ENCODE measurements at places on chromosomes 7 and 10.

GRCh38 chr7:155188357-155188756, 109.3 kb upstream of the INSIG1 start:
- no peak for DNase-seq

DNA sequence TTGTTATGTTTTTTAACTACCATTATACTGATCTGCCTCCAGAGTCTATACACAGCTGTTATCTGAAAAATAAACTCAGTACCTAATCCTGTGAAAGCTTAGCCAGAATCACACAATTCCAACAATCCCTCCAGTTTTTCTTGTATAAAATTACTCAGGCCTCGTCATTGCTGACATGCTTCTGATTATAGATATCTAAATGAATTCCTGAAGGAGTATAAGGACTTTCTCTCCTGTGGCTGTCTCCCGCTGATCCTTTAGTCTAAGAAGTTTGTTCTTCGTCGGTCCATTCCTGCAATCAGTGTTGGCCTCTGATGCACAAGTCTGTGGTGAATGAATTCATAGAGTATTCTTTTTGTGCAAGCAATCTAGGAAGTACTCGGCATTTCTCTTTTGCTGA, 288.9 kb upstream of the SEMA3C start:
- DNase-seq = no peak

DNA sequence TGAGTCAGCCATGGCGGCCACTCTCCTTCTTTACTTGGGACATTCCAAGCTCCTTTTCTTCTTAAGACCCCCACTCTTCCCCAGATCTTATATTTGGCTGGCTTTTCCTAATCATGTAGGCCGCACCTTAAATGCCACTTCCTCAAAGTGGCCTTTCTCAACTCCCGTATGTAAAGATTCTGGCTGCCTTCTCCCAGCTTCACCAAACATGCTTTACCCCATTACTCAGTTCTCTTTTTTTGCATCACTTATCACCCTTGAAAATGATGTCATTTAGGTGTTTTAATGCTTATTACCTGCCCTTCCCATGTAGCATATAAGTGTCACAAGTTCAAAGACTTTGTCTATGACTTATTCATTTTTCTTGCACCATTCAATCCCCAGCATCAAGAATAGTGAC, 810.1 kb upstream of the CELF2 start:
- DNase-seq = no peak

- no peak for DNase-seq
Measured at GRCh38 chr7:135943134-135943879, 33.9 kb downstream of the MTPN start.

DNA sequence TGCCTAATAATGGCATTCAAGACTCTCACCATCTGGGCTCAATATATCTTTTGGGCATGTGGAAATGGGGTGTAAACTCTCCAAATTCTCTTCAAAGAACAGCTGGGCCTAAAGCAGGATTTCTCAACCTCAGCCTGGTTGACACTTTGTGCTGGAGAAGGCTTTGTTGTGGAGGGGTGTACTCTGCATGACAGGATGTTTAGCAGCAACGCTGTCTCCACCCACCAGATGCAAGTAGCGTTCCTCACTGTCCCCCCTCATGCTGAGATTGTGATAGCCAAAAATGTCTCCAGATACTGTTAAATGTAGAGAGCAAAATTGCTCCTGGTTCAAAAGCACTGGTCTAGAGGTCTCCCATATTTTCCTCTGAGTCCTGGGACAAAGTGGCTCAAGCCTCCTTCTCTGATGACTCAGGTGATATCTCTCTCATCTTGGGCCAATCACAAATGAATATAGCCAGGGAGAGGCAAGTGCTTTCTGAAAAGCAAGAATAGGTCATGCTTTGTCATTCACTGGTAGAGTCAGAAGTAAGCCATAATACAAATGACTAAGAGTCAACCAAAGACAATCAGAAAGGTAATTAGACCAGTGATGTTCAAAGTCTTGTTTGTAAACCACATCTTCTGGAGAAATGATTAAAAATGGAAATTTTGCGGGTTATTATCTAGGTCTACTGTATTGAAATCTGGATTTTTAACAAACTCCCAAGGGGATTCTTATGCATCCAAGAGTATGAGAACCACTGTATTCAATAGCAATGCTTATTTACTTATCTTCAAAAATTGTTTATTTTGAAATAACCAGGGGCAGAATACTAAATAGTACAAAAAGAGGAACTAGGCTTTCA, 330.8 kb downstream of the PTEN start:
- DNase-seq = no peak

DNA sequence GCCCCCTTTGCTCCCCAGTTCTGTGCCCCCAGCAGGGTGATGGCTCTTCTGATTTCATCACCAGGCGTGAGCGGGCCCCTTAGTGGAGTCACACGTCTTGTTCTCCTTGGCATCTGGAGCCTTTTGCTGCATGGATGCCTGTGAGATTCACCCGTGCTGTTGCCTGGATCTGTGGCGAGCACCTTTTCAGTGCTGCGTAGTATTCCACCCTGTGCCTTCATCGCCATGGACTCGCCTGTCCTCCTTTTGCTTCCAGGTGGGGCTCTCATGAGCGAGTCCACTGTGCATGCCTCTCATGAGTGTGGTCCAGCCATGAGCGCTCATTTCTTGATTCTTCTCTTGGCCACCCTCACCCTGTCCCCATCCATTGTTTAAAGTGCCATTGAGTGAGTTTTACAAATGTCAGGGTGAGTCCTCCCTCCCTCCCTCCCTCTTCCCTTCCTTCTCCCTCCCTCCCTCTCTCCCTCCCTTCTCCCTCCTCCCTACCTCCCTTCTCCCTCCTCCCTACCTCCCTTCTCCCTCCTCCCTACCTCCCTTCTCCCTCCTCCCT, 44.0 kb downstream of the UNCX start:
- DNase-seq = no peak

DNA sequence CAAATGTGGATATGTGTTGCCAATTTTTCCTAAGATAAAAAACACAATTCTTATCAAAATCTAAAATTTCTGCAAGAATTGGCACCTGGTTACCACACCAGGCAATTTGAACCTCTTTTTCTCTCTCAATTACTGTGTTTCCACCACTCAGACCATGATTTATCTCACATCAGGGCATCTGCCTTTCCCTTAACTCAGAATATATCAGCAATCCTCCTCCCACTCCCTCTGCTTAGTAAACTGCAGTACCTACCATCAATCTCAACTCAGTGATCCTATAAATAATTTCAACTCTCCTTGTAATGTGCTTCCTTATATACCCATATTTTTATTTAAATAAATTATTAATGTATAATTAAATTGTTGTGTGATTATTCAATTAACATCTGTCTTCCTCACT, 212.3 kb upstream of the PCDH15 start:
- DNase-seq = no peak

GRCh38 chr10:43649185-43649523, 473 bp upstream of the ZNF32 start:
- DNase-seq = no peak

DNA sequence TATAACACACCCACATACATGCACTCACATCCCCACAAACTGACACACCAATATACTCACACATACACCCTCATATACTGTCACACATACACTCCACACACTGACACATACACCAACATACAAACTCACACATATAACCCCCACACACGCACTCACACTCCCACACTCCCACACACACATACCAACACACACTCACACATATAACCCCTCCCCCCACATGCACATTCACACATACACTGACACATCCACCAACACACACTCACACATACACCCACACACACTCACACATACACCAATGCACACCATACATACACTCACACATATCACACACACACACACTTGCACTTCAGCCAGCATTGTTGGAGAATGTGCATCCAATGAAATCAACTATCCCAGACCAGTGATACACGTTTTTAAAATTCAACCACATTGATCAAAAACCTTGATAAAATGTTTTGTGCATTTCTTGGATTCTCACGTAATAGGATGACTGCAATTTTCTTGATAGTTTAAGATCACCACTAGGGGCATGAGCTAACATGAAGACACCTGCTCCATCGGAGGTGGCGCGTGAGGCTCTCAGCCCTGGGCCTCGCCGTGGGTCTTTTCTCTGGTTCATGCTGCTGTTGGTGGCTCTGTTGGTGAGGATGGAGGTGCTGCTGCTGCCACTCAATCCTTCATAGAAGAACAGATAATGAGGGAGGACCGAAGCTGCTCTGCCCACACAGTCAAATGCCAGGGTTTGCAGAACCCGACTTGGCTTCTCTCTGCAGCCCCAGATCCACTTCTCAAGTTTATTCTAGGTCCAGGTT, 32.1 kb upstream of the CHST15 start:
- no peak for DNase-seq

- DNase-seq = no peak
Measured at GRCh38 chr10:19803676-19804075, 12.6 kb upstream of the PLXDC2 start.

GRCh38 chr10:129796710-129797420, 167.2 kb downstream of the EBF3 start:
- DNase-seq = no peak

DNA sequence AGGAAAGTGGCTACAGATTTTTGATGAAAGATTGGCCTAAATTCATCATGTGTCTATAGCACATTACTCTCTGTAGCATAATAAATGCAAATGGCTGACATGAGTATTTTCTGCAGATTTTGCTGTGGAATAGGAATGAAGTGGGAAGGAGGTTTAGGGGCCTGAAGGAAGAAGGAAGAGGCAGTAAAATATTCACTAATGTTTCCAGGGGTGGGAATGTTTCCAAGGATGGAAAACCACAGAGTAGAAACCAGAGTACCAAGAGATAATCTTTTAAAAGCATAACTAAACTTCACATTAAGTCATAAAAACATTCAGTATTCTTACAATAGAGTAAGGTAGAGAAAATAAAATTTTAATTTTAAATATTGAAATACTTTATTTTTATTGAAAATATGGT, 267.8 kb downstream of the BICC1 start:
- no peak for DNase-seq

DNA sequence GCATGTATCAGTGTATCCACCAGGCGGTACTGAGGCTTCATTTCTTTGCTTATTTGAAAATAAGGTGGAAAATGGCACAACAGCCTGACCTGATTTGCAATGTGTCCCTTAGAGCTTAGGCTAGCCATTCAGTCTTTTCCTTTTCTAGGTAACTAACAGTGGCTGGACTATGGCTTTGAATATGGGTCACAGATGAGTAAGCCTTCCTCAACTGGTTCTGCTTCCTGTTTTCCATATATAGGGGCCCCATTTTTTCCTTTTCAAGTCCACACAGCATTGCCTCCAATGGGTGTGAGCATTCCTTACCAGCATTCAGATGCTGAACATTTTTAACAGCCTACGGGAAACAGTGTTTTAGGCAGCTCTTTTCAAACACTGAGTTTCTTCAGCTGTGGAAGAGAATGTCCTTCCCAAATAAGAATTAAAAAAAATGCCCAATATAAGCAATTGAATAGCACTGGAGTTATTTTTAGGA, 3.9 kb upstream of the ITGB1 start:
- no peak for DNase-seq

- no peak for DNase-seq
Measured at GRCh38 chr10:35005868-35006267, 84.3 kb downstream of the CUL2 start.

DNA sequence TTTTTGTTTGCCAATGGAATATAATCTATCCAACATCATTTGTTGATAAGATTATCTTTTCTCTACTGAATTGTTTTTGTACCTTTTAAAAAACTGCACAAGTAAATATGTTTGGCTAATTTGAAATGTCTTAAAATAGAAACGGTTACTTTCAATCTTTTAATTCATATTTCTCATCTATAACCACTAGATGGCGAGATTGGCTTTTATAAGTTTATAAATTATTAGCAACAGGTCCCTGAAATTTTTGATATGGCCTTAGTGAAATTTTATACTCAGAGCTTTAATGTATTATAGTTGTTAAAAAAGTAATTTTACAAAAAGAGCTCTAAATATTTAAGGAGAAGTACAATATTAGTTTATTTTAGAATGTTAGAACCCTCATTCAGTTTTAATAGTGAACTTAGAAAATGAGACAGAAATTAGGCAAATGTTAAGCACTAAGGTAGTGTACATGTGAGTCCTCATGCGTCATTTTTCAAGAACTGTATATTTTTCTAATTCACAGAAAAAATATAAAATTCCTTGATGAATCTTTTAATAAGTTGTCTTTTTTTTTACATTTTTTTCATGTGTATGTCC, 592.5 kb downstream of the ARL4A start:
- no peak for DNase-seq

GRCh38 chr7:82032901-82033300, 263.1 kb upstream of the HGF start:
- DNase-seq = no peak

GRCh38 chr10:133415752-133416151, 8.7 kb downstream of the SPRN start:
- DNase-seq = no peak

GRCh38 chr7:47584536-47584895, 2.6 kb upstream of the TNS3 start:
- no peak for DNase-seq

GRCh38 chr10:110269374-110270318, 35.1 kb downstream of the SMNDC1 start:
- DNase-seq = peak; percentile 44

DNA sequence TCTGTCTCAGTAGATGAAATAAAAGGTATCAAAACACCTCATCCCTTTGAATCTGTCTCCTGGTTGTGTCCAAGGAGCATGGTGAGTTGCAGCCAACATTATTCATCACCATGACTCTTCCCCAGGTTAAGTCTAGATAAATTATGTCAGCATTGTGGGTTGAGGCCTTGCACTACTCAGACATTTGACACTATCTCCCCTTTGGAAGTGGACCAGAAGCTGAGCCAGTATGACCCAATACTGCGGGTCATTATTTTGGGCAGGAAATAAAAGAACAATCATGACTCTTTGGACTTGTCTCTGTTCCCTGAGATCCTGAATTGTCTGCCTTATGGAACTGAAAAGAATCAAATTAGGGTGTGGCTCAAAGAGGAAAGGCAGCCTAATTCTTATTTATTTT, 168.2 kb upstream of the FAM171A1 start:
- no peak for DNase-seq

GRCh38 chr10:86596266-86596665, 58.1 kb upstream of the OPN4 start:
- no peak for DNase-seq

- no peak for DNase-seq
Measured at GRCh38 chr7:98617960-98618418, 904 bp downstream of the NPTX2 start.

GRCh38 chr10:102064868-102065560, at the start of gene HPS6:
HPS6 (plus strand) TSS chr10:102065349; CDS start chr10:102065475, 126 bp downstream.
- DNase-seq = peak; percentile 69

- no peak for DNase-seq
Measured at GRCh38 chr10:8033812-8034465, 20.5 kb upstream of the GATA3 start.
